ENCODE measurements at places on chromosomes 7 and 10.
A peak's percentile ranks its signal among the peaks of the same experiment; 100 is the strongest.

GRCh38 chr10:104331208-104331838, 6.9 kb downstream of the ITPRIP start:
- DNase-seq, result no peak

DNA sequence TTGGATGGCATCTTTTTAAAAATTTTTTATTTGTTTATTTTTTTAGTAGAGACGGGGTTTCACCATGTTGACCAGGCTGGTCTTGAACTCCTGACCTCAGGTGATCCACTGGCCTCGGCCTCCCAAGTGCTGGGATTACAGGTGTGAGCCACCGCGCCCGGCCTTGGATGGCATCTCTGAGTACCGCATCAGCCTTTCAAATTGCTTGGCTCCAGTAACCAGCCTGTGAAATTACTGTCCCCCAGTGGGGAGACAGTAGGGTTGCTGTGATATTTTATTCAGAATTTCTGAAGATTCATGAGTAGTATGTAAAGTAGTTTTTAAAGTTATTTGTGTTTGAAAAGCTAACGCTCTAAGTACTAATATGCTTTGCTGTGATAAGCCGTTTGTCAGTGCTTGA, 1.2 kb downstream of the NUB1 start:
- no peak for DNase-seq

DNA sequence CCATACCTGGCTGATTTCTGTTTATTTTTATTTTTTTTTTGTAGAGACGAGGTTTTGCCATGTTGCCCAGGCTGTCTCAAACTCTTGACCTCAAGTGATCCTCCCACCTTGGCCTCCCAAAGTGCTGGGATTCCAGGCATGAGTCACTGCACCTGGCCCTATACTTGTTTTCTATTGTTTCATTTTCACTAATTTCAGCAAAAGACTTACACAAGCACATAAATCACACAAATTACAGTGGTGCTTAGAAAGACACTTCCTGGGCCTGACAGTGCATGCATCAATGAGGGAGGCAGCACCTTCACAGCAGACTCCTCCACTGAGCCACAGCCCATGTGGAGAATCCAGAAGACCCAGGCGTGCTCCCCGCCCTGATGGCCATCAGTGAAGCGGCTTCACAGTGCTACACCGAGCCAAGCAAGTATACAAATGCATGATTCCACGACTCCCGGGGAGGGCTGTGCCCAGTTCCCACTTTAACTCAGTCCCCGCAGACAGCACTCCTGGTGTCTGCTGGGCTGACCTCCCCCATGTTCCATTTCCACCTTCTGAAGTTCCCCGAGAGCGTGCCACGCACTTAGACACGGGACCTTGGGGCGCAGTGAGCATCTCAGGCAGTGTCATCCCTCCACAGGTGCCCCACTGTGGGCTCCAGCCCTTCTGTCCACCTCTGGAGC, 20.6 kb downstream of the PITRM1 start:
- no peak for DNase-seq

DNA sequence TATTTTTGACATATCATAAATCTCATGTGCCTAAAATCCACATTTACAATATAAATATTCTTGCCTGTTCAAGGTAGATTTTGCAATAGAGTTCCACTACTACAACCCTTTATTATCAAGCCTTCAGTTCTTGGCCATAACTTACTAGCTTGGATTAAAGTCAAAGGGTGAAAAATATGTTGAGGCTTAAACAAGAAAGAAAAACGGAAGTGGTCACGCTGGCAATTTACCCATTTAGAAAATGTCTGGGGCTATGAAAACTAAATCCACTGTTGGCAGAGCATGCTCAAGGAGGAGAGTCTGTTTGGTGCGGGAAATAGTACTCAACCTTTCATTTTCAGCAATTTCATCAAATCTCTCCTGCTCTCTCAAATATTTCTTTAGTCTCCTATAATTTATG, 209.8 kb upstream of the RHOBTB1 start:
- DNase-seq, result no peak

DNA sequence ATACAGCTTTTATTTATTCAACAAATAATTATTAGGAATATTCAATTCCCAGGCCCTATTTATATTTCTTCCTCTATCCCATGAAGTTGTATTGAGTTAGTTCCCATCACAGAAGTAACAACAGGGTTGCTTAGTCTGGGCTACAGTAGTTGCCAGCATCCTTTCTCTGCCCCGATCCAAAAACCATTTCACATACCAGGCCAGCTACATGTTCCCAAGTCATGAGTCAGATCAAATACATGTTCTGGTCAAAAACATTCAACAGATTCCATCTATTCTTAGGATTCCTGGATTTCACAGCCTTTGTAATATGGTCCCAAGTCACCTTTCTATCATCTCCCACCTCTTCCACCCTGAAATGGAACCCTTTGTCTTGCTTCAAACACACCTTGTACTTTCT, 91.6 kb downstream of the RAB11FIP2 start:
- DNase-seq, result no peak

DNA sequence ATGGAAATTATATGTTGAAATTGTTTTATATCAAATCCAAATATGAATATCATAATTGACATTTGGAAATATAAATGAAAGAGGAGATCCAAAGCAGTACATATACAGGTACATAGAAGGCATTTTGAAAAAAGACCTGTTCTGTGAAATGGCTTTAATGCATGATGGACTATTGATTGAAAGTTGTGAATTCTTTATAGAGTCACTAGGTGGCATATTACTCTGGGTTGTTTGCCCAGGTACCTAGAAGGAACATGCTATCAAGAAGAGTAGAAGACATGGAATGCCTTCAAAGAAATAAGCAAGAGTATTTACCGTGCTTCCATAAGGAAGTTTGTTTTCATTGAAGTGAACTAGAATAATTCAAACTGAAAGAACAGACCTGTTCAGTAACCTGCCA, 160.0 kb upstream of the ANK3 start:
- peak; percentile 10 for DNase-seq

DNA sequence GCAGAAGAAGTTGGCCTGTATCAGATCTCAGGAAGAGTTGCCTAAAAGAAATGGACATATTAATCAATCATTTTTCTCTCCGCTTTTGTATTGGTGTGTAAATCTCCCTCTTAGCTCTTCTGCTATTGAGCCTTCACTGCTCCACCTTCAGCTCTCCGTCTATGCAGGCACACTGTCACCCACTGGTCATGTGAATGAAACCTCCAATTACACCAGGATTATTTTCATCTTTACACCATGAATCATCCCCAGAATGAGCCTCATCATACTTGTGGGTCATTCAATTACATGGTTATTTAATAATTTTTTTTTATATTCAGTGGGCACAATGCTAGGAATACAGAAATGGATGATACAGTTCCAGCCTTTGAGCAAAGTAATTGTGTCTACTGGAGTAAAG, 92.6 kb downstream of the LRRC4 start:
- no peak for DNase-seq

GRCh38 chr7:3399858-3400257, 98.8 kb downstream of the SDK1 start:
- DNase-seq, result no peak

GRCh38 chr7:99219185-99219767, 11.4 kb upstream of the KPNA7 start:
- no peak for DNase-seq

- DNase-seq, result no peak
Measured at GRCh38 chr10:127687548-127687947, 49.4 kb upstream of the FOXI2 start.

DNA sequence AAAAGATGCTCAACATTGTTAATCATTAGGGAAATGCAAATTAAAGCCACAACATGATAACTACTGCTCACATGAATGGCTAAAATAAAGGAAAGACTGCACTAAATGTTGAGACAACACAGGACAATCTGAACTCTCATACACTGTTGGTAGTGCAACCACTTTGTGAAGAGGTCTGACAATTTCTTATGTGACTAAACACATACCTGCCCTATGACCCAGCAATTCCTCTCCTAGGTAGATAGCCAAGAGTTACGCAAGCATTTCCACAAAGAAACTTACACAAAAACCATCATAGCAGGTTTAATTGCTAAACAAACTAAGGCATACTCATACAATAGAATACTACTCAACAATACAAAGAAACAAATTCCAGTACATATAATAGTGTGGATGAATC, 41.8 kb upstream of the HERPUD2 start:
- DNase-seq, result no peak

DNA sequence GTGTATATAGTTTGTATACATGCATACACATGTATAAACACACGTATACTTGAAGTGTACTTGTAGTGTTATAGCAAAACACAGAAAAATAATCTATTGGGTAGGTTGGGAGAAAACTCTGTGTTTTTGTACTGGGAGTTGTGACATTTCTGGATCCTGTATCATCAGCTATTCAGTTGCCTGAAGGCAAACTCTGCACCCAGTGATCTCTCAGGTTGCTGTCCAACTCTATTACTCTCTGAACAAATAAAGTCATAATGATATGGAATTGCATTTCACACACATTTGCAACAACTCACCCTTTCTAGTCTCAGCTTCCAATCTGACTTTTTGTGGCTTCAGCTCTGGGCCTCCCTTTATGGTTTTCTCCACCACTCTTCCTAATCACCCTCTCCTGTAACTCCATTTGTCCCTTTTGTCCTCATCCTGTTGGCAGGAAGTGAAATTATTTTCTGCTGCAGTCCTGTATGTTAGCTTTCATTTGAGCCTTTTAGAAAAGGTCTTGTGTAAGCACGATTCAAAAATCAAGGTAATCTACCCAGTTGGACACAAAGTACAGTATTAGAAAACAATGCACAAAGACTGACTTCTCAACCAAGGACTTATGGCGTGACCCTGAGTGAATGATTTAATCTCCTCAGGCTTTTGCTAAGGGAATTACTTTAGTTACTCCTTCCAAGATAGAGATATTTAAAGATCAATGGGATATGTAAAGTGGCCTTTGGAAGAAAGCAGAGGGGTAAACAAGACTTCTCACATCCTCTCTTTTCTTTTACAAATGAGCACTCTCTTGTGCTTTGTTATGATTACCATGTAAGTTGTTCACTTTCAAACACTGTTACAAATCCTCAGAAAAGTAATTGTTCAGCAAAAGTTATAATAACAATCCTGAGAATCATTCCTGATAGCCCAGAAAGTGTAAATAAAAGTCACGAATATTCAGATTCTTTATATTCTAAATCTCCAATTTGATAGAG, 249.1 kb downstream of the KCND2 start:
- DNase-seq, result no peak

DNA sequence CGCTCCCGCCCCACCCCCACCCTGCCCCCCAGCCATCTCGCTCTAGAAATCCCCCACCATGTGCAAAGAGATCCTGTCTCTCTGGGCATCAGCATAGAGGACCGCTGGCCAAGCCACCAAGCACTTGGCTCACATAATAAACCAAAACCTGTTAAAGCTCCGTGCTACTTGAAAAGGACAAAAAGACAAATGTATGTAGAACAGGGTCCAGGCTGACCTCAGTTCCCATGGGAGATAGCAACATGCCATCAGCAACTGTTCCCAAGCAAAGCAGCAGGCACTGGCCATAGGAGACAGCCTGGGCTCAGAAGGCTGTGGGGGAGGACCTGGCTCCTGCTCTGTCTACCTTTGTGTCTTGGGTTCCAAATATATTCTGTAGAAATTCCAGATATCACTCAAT, 38.4 kb upstream of the GDF10 start:
- no peak for DNase-seq

DNA sequence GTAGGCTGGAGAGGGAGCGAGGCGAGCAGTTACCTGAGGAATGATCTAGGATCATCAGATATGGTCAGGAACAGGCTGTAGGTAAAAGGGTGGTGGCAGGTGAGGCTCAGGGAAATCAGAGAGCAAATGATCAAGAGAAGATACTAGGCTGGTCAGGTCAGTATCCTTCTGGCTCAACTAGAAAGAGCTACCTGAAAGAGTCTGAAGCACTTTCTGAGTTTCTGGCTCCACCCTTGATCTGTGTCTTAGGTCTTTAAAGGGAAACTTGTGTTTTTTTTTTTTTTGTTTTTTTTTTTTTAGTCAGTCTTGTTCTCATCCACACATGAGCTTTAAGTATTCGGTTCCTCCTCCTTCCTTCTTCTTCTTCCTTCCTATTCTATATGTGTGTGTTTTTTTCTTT, 10.5 kb downstream of the ADAM22 start:
- DNase-seq, result peak; percentile 13

GRCh38 chr7:32928785-32929298, 28.4 kb upstream of the FKBP9 start:
- DNase-seq, result no peak

- no peak for DNase-seq
Measured at GRCh38 chr7:20352573-20353306, 22.0 kb downstream of the ITGB8 start.

DNA sequence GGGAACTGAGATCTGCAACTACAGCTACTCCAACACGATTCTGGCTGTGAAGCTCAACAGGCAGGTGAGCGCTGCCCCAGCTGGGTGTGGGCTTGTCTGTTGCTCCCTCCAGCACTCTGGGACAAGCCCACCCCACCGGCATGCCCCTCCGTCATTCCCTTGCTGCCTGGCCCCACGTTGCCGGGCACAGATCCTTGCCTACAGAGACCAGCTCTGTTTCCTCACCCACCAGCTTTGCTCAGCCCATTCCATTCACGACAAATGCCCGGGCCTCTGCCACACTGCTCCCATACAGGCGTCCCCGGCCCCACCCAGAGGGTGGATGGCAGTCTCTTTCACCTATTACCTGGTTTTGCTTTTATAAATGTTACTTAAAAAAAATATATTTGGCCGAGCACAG, 24.6 kb downstream of the WIPI2 start:
- no peak for DNase-seq

GRCh38 chr10:103637927-103638557, 144.5 kb downstream of the NEURL1 start:
- DNase-seq, result no peak

GRCh38 chr7:121138262-121138933, 149.9 kb downstream of the CPED1 start:
- DNase-seq, result peak; percentile 27

DNA sequence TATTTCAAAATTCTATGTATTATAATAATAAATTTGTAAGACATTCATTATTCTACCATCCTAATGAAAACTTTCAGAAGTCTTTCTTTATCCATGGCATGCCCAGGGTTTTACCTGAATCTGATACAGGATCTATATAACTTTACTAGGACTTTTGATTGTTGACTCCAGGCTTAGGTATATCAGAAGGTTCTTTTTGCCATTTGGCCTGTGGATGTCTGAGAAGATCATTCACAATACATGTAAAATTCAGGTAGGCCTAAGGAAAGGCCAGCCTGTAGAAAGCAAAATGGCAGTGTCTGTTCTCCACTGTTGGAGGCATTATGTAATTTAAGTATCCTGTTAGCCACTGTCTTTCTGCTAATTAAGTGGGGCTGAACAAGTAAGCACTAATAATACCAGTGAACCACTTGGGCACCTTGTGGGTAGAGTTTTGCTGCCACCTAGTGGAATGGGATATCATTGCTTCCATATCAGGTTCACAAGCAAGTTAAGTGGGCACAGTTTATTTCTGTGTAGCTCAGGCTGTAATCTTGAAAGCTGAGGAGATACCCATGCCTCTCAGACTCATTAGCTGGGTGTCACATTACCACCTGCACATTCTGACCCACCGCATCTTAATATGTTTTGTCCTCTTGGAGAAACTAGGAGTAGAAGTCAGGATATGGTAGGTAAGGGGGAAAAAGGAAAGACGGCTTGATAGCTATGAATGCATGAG, 105.5 kb downstream of the SEPTIN7 start:
- DNase-seq, result peak; percentile 54

GRCh38 chr10:125048094-125048864, 106.4 kb downstream of the ZRANB1 start:
- DNase-seq, result peak; percentile 81

- DNase-seq, result no peak
Measured at GRCh38 chr7:74000489-74001149, 27.4 kb upstream of the ELN start.

- peak; percentile 72 for DNase-seq
Measured at GRCh38 chr10:80472234-80473095, 18.4 kb downstream of the TSPAN14 start.

All from GM20000 (cell line).